ENCODE measurements at places on chromosomes 5 and 9.
A peak's percentile ranks its signal among the peaks of the same experiment; 100 is the strongest.

GRCh38 chr5:97560599-97560993 is 377.5 kb upstream of the RIOK2 start:
- no peak for DNase-seq

DNA sequence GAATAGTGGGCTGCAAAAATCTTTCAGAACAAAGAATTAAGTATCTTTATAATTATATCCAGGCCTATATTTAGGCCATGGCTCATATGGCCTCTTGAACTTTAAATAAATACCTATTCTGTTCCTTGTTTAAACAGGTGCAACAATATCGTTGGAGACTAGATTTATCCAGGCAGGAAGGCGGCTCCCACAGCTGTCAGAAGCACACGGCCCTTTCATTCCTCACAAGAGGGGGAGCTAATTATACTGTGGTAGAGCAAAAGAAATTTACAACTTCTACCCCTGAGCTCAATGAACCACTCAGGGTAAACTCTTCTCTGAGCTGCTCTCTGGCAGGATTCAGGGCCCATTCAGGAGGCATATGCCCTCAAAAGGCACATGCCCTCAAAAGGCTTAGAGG is 31.3 kb downstream of the TMEM174 start:
- DNase-seq, result no peak

DNA sequence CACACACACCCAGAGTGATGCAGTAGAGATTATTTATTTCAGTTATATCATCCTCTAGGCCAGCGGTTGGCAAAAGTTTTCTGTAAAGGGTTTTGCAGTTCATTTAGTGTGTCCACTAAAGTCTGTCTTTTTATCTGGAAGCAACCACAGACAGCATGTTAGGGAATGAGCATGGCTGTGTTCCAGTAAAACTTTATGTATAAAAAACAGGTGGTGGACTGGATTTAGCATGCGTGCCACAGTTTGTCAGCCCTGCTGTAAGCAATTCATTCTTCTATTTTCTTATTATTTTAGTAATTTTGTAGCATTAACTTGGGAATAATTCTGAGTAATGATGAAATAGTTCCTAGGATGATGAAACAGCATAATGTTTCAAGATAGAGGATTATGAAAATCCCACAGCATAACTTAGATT is 51.7 kb downstream of the CCNH start:
- peak; percentile 51 for DNase-seq

DNA sequence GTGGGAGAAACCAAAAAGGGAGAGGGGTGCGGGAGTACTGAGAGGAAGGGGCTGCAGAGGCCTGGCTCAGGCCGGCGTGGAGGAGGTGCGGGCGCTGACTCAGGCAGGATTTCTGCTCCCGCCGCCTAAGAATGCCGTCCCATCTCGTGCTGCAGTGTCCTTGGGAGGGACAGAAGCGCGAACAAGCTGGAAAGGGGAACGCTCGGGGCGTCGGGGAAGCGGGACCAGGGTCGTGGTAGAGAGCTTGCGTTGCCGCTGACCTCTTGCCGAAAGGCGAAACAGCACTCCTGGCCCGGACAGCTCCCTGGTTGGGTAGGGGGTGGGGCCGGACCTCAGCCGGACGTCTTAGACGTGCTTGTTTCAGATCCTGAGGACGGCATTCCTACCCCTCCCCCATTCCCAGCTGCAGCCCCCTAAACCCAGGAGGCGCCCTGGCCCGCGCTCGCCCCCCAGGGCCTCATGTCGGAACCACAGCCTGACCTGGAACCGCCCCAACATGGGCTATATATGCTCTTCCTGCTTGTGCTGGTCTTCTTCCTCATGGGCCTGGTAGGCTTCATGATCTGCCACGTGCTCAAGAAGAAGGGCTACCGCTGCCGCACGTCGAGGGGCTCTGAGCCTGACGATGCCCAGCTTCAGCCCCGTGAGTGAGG is 1.1 kb downstream of the RELL2 start:
- no peak for DNase-seq

GRCh38 chr5:147963436-147963835 is 57.1 kb upstream of the C5orf46 start:
- no peak for DNase-seq

DNA sequence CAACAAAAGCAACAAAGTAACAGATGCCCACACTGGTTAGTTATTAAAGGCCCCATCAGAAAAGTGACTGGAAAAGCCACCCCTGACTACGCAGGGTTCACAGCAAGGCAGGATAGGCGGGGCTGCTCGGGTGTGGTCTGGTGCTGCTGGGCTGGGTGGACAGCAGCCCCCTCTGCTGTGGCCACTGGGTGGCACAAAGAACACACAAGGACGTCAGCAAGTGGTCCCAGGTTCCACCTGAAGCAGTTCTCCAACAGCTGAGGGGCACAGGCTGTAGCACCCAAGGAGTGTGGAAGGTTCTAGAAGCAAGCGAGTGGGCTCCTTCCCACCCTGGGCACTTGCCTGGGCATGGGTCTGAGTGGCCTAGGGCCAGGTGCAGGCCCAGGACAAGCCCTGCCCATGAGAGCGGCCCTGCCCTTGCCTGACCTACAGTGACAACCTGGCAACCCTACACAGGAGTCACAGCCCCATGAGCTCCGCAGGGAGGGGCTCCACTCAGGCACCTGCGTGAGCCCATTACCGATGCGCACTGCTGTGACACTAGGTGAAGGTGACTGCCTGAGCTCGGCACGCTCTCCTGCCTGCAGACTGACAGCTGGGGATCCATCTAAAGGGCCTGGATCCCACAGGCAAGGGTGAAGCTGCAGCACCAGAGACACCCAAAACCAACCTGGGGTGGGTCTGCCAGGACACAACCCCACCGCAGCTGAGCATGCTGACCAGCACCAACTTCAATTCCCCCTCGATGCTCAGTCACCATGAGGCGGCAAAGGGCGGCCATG is 8.1 kb downstream of the BRD9 start:
- DNase-seq, result no peak

- DNase-seq, result no peak
Observed at GRCh38 chr5:142013734-142014521, 1.1 kb upstream of the GNPDA1 start.

DNA sequence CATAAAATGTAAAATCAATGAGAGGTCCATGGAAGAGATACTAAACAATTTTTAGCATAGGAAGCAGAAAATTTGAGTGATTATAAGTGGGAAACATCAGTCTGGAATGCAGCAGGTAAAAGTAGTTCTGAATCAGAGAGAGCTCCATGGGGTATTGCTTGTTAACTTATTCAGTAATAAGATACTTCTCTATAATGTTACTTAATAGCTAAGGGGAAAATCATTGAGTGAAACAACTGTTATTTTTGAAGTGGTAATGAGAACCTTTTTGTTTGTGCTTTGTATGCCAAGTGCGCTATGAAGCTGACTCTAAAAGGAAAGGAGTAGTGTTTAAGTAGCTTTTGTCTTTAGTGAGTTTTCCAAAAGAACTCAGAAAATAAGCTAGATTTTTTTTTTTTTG is 95.2 kb downstream of the ERBIN start:
- no peak for DNase-seq

- no peak for DNase-seq
Observed at GRCh38 chr9:107631788-107632187, 142.2 kb upstream of the KLF4 start.

DNA sequence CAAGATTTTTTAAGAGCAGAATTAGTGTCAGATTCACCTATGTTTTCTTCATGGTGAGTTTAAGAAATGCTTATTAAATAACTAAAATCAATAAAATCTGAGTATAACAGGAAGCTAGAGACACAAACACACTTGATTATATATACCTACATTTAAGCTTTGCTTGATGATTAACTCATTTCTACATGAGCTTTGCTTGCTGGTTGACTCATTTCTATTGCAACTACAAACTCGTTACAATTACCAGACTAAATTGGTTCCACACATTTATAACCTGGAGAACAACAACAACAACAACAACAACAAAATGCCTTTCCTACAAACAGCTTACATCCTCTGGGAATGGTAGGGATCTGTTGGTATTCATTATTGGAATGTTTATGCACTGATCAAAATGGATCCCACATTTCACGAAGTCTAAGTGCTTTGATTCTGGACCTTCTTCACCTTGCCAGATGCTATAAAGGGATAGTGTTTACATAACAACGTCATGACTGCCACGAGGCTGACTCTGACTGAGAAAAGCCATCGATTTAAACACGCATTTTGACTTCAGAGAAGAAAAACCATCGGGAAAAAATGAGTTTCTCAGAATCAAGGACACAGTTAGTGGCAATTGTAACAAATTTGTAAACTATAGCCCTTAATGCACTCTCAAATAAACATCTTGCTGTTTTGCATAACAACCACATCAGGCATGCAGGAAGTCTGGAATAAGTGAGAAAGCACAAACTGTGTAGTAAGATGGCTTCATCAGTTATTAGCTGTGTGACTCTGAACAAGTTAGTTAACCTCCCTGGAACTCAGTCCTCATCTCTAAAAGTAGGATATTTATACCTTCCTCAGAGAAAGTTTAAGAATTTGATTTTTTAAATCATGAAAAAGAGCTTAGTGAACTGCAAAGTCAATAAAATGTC is 49.8 kb downstream of the RASEF start:
- peak; percentile 23 for DNase-seq

GRCh38 chr5:148979083-148979723 is 83.7 kb downstream of the SH3TC2 start:
- no peak for DNase-seq

- peak; percentile 31 for DNase-seq
Observed at GRCh38 chr9:118578467-118578866, 790.8 kb downstream of the BRINP1 start.

DNA sequence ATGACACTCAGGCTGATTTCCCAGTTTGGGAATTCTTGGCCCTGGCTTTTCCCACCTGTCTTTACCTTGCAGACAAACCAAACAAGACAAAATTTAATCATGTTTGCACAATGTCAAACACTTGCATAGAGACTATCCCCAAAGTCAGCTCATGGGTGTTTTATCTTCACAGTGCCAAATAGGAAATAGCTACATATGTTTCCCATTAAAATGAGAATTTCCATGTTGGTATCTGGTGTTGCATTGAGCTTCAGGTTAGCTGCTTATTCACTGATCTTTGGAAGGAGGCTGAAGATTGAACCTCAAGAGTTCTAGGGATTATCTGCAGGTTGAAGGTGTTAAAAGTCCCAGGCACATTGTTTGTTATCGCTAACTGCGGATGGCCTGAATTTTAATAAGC is 19.5 kb downstream of the MAP1B start:
- DNase-seq, result no peak

DNA sequence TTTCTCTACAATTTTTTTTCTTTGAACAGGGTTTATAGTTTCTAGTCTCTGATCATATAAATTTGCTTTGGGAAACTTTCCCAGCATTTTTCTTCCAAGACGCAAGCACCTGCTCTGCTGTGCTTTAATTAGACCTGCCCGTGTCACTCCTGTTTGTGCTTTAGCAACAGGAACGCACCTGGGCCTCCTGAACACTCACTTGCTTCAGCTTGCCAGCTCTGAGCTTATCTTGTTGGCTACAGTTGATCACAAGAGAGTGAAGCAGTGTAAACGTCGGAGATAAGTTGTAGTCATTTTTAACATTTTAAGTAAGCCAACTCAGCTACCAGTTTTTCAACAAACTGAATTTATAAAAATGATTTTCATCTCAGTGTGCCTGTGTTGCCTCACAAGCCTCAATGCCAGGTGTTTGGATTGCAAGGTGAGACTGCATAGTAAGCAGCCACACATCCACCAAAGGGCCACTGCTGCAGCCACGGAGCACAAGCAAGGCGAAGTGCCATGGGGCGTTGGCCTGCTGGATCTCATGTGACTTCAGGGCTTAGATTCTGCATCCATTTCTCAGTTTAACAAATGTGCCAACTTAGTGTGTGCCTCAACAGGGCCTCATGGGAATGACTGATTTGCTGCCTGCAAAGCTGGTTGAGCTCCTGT is 166.9 kb downstream of the TRIO start:
- DNase-seq, result no peak

DNA sequence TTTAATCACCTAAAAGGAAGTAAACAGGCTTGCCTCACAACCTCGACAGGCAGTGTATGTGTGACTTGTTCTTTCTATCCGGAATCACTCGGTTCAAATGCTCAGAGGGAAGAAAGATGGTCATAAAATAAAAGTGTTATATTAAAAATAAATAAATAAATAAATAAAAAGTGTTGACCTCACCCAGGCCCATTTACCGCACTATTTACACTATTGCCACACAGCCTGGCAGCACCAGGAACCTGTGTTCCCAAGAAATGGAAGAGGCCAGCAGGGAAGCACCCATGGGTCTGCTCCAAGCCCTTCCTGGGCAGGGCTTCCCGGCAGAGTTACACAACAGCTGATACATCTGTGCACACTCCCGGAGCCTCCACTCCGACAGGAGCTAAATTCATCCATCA is 127.9 kb downstream of the EFNA5 start:
- DNase-seq, result no peak

DNA sequence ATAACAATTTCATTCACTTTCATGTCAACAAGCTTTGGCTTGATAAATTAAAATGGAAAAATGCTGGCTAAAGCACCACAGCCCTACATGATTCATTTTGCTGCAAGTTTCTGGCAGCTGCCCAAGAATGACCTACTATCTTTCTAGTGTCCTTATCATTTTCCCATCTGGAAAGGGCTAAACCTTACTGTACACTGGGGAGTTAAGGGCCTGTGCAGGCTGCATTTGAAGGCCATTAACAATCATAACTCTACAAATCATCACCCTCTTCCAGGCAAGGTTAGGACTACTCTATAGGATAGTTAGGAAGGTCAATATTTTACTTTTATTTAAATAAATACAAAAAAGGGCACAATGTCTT is 579.7 kb upstream of the ZNF608 start:
- no peak for DNase-seq

DNA sequence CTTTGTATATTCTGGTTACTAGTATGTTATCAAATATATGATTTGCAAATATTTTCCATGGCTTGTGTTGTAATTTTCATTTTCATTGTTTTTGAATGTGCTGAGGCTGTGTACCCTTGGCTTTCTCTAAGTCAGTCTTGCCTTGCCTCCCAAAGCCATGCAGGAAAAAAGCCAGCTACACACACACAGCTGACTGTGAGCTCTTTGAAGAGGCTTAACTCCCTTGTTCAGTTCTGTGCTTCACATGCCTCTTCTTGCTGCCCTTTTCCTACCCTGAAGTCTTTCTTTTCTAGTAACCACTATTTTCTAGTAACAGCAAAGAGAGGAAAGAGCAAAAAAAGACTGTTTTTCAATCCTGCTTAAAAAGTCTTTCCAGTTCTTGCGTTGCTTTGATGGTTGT is 53.9 kb downstream of the KCNN2 start:
- DNase-seq, result no peak

GRCh38 chr5:78102500-78102899 is 192.0 kb downstream of the AP3B1 start:
- DNase-seq, result no peak

Measured in BJ (cell line).